ENCODE measurements at places on chromosomes 4 and X.
A peak's percentile ranks its signal among the peaks of the same experiment; 100 is the strongest.

DNA sequence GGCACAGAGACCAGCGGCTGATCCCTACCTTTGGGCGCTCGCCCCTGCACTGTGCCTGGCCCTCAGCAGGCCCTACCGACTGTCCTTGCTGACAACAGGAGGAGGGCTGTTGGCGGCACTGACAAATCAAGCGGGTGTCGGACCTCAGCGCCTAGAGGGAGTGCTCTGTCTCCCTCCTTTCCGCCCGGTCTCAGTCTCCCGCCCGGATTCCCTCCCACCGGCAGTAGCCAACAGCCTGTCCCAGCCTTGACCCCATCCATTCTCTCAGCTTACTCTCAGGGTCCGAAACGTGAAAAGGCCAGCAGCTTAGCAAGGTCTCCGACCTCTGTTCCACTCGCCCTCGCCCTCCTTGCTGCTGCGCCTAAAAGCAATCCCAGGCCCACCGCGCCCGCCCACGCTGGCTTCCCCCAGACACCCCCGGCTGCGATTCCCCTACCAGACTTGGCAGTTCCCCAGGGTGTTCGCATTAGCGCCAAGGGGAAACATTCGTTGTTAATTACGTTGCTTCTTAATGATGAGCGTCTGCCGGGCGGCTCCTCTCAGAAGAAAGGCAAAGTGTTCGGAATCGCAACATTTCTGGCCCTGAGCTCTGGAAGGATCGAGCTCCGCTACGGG lies 96.2 kb downstream of the SOWAHB start:
- DNase-seq = no peak

GRCh38 chrX:148416142-148416541 lies 84.3 kb upstream of the AFF2 start:
- no peak for DNase-seq

- DNase-seq = peak; percentile 59
These were observed 687 bp downstream of the CDK16 start for GRCh38 chrX:47218920-47219815.

DNA sequence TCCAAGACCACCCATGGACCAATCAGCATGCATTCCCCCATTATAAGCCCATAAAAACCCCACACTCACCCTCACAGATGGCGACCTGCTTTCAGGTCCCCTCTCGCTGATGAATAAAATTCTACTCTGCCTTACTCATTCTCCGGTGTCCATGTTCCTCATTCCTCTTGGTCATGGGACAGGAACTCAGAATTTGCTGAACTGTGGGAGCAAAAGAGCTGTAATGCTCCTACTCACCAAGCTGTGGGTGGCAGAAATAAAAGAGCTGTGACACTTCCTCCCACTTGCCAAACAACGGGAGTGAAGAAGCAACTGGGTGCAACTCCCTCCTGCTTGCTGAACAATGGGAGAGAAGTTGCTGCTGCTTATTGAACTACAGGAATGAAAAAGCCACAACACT lies 168.5 kb upstream of the PCDH18 start:
- DNase-seq = no peak

DNA sequence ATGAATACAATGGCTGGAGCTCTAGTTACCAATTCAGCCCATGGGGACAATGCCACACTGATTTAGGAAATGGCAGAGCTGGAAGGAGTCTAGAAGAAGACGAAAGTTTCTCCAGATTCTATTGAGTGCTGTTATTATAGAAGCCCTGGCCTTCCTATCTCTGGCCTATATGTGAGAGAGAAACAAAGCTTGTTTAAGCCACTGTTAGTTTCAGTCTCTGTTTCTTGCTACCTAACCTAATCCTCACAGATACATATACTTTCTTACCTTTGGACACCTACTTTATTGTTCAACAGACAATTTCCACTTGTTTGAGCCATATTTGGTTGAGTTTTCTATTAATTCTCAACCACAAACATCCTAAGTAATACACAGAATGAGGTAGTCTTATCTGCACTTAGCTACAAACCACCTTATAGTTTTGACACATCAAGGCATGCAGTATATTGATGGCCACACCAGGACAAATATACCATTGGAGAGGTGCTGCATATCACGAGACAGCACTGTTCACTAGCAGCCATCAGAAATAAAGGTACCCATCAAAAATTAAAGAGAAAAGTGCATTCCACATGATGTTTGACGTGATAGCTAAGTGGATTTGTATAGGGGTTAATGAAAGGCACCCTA lies 190.2 kb downstream of the SMIM20 start:
- DNase-seq = no peak

- no peak for DNase-seq
These were observed 53.4 kb downstream of the PPEF2 start for GRCh38 chr4:75848891-75849290.

GRCh38 chr4:101967697-101968346 lies 177.3 kb downstream of the BANK1 start:
- no peak for DNase-seq

DNA sequence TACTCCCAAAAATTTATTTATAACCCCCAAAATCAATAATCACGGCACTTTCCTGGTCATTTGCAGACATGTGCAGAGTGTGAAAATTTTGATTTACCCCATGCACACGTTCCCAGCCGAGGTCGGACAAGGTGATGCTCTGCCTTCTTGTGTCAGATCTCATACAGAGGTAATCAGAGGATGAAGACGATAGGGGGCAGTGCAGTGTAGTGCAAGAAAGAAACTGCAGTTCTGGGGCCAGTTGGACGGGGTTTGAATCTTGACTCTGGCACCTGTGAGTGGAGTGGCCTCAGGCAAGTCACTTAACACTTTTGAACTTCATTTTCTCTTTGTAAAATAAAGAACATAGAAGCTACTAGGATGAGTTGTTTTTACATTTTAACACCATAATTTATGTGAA lies 88.4 kb downstream of the FRMPD3 start:
- peak; percentile 32 for DNase-seq

GRCh38 chr4:149370785-149371420 lies 444.7 kb downstream of the IQCM start:
- DNase-seq = peak; percentile 27

DNA sequence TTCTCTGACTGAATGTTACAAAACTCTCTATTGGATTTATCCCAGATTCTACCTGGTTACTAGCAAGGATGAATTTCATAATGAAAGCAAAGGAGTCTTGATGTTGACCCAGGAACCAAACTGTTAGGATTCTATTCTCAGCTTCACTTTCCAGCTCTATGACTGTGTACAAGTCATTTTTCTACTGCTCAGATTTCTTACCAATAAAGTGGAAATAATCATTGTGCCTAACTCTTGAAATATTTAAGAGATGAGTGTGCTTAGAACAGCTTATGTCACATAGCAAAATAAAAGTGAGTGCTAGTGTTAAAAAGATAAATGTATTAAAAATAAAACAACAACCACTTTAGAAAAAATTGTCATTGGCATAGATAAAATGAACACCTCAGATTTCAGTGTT lies 45.6 kb downstream of the EPHA5 start:
- no peak for DNase-seq

- DNase-seq = peak; percentile 26
These were observed 552 bp downstream of the ADH5 start for GRCh38 chr4:99088023-99088449.

DNA sequence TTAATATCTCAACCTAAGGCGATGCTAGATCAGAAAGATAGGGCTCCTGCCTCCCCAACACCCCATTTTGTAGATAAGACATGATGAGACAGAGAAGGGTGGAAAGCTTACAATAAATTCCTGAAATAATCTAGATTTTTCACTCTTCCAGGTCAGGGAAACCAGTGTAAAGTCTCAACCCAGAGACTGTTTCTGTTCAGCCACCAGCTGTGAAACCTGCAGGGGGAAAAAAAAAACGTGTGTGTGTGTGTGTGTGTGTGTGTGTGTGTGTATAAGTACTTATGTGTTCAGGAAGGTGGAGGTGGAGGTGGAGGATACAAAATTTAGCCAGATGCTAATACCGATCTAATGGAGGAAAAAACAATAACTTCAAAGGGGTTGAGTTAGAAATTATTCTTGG lies 773 bp upstream of the ITM2A start:
- DNase-seq = no peak

DNA sequence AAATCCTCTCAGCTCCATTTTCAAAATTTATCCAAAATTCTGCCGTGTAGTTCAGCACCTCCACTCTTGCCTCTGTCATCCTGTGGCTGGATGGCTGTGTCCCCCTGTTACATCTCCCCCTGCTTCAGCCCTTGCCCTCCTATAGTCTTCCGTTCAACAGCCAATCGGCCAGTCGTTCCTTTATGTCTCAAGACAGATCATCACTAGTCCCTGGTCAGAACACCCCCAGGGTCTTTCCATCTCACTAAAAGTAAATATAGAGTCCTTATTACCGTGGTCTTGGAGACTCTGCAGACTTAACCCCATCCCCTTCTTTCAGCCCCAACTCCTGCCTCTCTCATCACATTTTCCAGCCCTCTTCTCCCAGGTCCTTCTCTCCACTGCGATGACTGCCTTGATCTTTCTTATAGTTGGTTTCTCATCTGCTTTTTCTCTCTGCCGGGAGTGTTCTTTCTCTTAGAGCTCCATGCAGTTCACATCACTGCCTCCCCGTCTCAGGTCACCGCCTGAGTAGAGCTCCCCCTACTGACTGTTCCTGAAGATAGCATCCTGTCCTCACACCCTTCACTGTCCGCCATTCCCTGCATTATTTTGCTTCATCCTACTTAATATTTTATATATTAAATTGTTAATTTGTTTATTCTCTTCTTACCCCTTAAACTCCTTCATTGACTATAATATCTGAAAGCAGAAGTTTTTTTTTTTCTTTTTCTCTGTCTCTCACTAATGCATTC lies 736.9 kb upstream of the MAGEB2 start:
- peak; percentile 20 for DNase-seq

- DNase-seq = no peak
These were observed 69.3 kb upstream of the FAM241A start for GRCh38 chr4:112075906-112076305.

- no peak for DNase-seq
These were observed 221.2 kb downstream of the NKX6-1 start for GRCh38 chr4:84277923-84278322.

DNA sequence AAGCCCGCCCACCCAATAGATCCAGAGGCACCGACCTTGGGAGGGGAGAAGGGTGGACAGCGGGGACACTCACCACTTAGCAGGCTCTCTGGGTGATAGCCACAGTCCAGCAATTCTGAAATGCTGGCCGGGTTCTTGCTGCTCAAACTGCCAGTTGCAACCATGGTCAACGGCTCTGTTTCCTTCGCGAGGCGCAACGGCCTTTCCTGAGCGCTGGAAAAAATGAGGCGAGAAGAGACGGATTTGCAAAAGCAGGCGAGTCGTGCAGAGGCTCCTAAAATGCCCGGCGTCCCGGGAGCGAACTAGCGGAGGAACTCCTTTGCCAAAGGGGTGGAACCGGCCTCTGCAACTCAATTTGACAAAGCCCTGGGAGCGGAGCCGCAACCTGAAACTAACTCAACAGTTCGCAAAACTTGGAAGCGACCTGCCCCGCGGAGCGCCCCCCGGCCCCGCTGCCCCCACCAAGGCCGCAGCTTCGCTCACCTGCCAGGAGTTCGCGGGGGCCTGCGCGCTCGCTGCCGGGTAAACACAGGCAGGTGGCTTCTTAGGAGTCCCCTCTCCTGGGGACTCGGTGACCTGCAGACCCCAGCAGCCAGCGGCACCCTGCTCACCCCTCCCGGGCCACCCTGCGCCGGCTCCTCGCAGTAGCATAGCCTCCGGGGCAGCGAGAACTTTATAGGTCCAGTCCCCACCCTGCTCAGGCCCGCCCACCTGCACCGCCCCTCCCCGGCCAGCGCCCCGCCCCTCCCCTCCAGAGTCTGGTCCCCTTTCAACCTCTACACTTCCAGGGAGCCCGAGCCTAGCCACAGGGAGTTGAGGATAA lies at the start of gene DDIT4L:
DDIT4L (minus strand) TSS at position 649 of the 823 bp plus-strand sequence; CDS start at position 164, 485 bp downstream.
- no peak for DNase-seq

GRCh38 chr4:107317611-107318010 lies 281.5 kb upstream of the DKK2 start:
- DNase-seq = no peak

- DNase-seq = peak; percentile 31
These were observed 5.6 kb upstream of the PCDH7 start for GRCh38 chr4:30714408-30715031.

DNA sequence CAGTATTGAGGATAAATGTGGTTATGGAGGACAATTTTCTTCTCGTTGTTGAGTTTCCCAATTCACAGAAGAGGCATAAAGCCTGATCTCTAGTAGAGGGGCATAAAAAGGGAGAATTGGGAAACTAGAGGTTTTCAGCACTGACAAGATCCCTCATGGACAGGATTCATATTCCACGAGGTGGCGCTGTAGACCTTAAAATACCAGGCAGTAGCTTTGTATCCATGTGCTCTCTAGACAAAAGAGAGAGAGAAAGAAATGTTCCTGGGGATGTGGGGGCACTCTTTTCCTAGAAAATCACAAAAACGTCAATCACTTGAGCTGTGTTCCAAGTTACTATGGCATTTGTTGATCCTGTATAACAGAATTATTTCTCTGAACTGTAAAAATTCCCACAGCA lies 128.3 kb downstream of the MAGEE1 start:
- peak; percentile 36 for DNase-seq

DNA sequence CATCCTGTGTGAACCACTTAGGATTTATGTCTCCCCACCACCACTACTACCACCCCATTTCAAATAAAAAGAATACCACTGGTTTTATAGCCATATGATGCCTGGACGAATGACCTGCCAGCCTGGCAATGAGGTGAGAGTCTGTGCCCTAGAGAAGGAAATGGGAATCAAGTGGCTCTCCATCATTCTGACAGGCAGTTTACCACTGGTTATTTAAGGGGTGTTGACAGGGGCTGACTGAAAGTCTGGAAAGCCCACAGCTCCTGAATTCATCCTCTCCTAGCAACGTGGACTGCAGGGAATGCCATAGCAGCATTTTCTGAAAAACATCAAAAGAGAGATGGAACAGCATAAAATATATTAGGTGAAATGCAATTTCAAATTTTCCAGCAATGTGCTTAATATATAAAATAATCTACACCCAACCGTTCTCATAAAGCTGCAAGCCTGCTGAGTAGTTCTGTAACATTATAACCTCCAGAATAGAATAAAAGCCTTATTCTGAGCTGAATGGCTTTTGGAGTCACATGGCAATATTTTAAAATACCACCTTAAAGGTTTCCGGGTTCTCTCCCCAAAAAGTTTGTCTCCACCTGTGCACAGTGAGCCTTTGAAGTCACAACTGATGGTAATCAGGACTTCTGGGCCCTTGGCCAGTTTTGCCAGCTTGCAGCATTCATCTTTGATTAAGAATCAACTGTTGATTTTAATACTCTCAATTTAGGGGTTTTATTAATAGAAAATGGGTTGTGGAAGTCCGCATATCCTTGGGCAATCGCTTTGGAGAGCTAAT lies 121.5 kb downstream of the DCTD start:
- DNase-seq = no peak

- no peak for DNase-seq
These were observed 113.0 kb downstream of the DTHD1 start for GRCh38 chr4:36394352-36394903.
